ENCODE measurements at places on chromosomes 5 and 9.

- DNase-seq = no peak
Observed at GRCh38 chr5:7869474-7870136, 657 bp downstream of the MTRR start.

- DNase-seq = no peak
Observed at GRCh38 chr5:138954257-138955012, 79.3 kb upstream of the LRRTM2 start.

GRCh38 chr9:36091026-36091953 is 45.2 kb upstream of the GLIPR2 start:
- no peak for DNase-seq

DNA sequence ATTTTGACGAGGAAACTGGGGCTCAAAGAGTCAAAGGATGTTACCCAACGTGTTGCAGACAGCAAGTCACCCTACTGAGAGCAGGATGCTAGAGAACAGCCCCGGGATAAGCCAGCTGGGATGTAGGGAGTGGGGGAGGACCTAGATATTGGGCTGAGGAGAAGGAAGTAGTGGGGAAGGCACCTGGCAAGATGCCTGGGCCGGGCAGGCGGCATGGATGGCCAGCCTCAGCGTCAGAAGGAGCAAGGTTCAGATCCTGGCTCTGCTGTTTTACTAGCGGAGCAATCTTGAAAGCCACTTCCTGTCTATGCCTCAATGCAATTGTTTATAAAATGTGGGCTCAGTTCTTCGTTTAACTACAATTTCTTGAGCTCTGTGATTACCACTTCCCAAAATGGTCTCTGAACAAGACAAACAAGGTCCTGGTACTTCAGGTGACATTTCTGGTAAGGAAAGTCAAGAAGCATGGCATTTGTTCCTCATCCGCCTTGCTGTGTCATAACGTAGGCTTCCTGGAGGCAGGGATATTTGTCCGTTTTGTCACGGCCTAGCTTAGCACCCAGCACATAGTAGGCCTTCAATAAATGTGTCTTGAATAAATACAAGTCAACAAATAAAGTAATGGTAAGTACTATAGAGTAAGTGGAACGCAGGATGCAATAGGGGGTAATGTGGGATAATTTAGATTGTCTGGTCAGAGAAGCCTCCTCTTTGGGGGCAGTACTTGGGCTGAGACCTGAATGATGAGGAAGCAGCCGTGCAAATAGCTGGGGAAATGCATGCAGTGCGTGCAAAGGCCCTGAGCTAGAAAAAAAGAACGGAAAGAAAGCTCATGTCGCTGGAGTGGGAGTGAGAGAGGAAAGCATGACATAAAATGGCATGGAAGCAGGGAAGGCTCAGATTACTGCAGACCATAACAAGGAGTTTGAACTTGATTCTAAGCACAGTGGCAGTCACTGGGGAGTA is 70.5 kb downstream of the SMIM23 start:
- no peak for DNase-seq

- DNase-seq = no peak
Observed at GRCh38 chr5:6595405-6595804, 37.4 kb downstream of the NSUN2 start.

Measured in H54 (cell line).